ENCODE measurements at places on chromosomes 16 and 17. TPM values are rescaled to one million over a fixed set of nuclear protein-coding genes. Genes with fewer than 3 reads are reported as not detected.

JUP gene
- total RNA-seq: 194 TPM

NPIPB8 gene
- total RNA-seq: 0.21 TPM

CHST5 gene
- total RNA-seq: not detected

ZNF750 gene
- total RNA-seq: 7.6 TPM

HOXB2 gene
- 4.1 TPM for total RNA-seq

MYH1 gene
- total RNA-seq: 15.4 TPM

GUCY2D gene
- not detected for total RNA-seq

C16orf92 gene
- not detected for total RNA-seq

KRT26 gene
- not detected for total RNA-seq

AGRP gene
- total RNA-seq: not detected

SLC6A2 gene
- total RNA-seq: 7.8 TPM

EXOC3L1 gene
- total RNA-seq: 3.6 TPM

TBC1D3H gene
- total RNA-seq: 2.8 TPM

PER1 gene
- 83.3 TPM for total RNA-seq

TANGO6 gene
- 13.4 TPM for total RNA-seq

CTRL gene
- 0.51 TPM for total RNA-seq

ABCC3 gene
- total RNA-seq: 5.6 TPM

FBXL16 gene
- total RNA-seq: 1.3 TPM

ZSCAN10 gene
- not detected for total RNA-seq

PYDC1 gene
- not detected for total RNA-seq

NPIPA5 gene
- not detected for total RNA-seq

HOXB9 gene
- not detected for total RNA-seq

ZFP1 gene
- 14.3 TPM for total RNA-seq

NEUROD2 gene
- not detected for total RNA-seq

TNP2 gene
- not detected for total RNA-seq

OTOA gene
- 0.10 TPM for total RNA-seq

TP53TG3 gene
- total RNA-seq: not detected

KRT9 gene
- total RNA-seq: not detected

HELZ gene
- 147 TPM for total RNA-seq

OSGIN1 gene
- total RNA-seq: 0.21 TPM
